Stimulated activated CD4-positive, alpha-beta T cell treated with anti-CD3 and anti-CD28 coated beads, Interleukin-1b, Interleukin-23, amount 100 ng/mL, for 48 hours (primary cell): ENCODE measurements at places on chromosomes 5 and 9.

- no peak for DNase-seq
Measured at GRCh38 chr5:67170767-67171166, 25.8 kb downstream of the CD180 start.

- no peak for DNase-seq
Measured at GRCh38 chr5:109304309-109304708, 105.5 kb downstream of the PJA2 start.

GRCh38 chr9:71349218-71349617, 227.8 kb upstream of the TRPM3 start:
- DNase-seq = no peak

- DNase-seq = no peak
Measured at GRCh38 chr5:31066655-31067328, 126.7 kb upstream of the CDH6 start.

- DNase-seq = no peak
Measured at GRCh38 chr5:91976451-91976850, 593.3 kb upstream of the ARRDC3 start.

GRCh38 chr5:181245427-181246275, 1.9 kb upstream of the RACK1 start:
- no peak for DNase-seq

DNA sequence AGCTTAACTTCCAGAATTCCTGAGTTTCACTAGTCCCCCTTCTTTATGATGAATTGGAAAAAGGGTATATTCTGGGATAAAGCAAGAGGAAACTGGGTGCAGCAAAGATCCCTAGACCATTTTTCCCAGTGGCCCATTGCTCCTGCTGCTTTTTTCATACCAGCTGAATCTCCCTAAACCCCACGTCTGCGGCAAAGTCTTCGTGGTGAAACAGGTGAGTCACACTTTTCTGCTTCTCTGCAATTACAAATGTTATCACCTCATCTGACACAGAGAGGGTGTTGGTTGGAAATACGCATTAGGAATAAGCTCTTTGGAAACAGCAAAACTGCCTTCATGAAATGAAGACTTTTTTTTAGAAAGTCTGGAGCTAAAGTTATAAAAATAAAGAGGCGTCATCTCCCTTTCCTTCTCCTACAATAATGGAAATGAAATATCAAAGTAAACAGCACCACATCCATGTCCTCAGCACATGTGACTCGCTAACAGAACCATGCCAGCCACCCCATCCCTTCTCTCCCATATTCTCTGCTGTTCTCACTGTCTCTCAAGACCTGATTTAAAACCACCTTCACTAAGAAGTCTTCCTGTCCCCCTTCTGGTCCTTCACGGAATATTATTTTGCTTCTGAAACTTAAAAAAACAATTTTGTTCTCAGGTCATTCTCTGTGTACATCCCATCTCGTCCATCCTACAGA, 39.5 kb upstream of the GLRX start:
- DNase-seq = peak; percentile 54

GRCh38 chr5:78554670-78555069, 93.9 kb downstream of the LHFPL2 start:
- DNase-seq = no peak

DNA sequence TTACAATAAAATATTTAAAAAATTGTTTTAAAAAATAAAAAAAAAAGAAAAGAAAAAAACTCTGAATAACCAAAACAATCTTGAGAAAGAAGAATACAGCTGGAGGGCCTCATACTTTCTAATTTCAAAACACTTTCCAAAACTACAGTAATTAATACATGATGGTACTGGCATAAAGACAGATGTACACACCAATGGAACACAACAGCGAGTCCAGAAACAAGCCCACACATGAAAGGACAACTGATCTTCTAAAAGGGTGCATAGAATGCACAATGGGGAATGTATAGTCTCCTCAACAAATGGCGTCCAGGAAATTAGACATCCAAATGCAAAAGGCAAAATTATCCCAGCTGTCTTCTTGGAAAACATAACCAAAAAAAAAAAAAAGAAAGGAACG, 99.6 kb downstream of the LURAP1L start:
- DNase-seq = no peak

DNA sequence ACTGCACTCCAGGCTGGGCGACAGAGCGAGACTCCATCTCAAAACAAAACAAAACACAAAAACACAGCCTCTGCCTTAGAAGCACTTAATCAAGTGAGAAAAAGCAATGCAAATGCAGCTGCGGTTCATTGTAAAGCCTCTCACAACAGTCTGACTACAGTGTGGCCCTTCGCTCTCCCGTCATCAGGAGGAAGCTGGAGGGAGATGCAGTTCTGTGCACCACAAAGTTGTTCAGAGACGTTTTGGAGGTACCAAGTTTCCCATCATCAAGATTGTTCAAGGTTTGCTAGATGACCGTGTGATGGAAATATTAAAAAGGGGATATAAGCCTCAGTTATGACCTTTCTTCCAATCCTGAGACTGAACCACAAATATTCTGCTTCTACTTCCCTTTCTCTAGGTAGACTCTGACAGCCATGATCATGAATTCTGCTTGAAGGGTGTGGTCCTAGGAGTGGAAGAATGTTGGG, 40.9 kb downstream of the SEC61B start:
- no peak for DNase-seq

DNA sequence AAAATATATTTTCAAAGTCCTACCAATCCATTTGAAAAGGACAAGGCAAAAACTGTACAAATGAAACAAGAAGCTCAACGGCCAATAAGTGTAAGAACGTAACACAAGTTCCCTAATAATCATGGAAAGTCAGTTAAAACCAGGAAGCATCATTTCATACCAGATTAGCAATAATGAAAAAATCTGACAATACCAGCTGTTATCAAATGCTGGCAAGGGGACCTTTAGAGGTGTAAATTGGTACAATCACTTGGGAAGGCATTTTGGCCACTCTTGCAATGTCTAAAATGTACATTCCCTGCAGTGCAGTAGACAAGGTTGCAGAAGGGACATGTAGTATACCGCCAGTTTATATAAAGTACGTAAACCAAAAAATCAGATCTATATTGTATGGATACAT, 10.1 kb upstream of the SEMA5A start:
- no peak for DNase-seq

DNA sequence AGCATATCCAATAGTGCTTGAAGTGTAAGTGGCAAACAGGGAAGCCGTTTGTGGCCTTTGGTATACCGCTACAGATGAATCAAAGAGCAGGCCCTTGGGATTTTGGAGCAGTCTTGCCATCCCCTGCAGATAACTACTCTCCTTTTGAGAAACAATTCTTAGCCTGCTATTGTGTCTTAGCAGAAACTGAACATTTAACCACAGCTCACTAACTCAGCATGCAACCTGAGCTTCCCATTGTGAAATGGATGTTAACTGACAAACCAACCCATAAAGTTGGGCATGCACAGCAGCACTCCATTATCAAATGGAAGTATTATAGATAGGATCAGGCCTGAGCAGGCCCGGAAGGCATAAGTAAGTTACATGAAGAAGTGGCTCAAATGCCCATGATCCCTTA, 315.3 kb upstream of the PTGER4 start:
- no peak for DNase-seq

DNA sequence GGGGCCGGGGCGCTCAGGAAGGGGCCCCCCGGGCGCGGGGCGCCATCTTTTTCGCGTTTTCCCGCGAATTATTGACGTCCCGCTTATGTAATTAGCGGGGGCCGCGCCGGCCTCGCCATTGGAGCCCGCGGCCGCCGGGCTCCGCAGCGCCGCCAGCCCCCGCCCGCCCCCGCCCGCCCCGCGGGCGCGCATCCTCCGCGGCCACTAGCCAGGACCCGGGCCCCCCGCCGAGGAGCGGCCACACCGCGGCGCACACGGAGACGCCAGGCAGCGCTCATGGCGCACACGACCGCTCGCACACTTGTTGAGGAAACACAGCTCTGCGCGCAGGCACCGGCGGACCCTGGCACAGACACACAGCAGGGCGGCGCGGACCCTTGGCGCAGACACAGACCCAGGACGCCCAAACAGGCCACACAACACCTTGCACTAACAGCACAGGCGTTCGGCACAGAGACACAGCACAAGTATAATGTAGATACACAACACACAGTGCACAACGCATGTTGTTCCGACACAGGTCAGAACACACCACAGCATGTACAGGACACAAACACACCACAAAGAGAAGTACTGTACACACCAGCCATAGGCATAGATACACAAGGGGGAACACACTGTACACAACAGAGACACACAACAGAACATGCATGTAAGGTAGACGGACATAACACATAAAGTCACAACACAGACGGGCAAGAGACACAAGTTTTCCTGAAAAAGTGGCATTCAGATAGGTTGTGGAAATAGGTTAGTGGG, 467 bp upstream of the PHF19 start:
- peak; percentile 72 for DNase-seq

- DNase-seq = no peak
Measured at GRCh38 chr9:16611983-16612382, 258.5 kb downstream of the BNC2 start.

- DNase-seq = no peak
Measured at GRCh38 chr9:97293207-97293721, 14.2 kb upstream of the CCDC180 start.

GRCh38 chr5:146662229-146662628, 146.2 kb upstream of the GPR151 start:
- DNase-seq = no peak

GRCh38 chr9:36993933-36994764, 39.9 kb downstream of the PAX5 start:
- no peak for DNase-seq

DNA sequence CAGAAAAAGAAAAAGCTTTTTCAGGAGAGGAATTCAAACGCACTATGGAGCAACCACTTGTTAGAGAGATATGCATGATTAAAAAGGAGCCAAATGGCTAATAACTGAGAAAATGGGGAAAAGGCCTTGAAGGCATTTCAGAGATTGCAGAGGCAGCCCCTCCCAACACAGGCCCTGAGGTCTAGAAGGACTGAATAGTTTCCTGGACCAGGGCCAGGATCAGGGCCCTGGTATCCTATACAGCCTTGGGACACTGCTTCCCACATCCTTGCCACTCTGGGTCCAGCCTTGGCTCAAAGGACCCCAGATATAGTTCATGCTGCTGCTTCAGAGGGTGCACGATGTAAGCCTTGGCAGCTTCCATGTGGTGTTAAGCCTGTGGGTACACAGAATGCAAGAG, 20.7 kb upstream of the FEM1C start:
- DNase-seq = no peak

GRCh38 chr9:65404232-65405006, 119.4 kb upstream of the FOXD4L5 start:
- DNase-seq = no peak

- DNase-seq = no peak
Measured at GRCh38 chr9:76717176-76717575, 47.1 kb upstream of the PCA3 start.

- no peak for DNase-seq
Measured at GRCh38 chr9:100443781-100444768, 17.1 kb downstream of the MSANTD3 start.

DNA sequence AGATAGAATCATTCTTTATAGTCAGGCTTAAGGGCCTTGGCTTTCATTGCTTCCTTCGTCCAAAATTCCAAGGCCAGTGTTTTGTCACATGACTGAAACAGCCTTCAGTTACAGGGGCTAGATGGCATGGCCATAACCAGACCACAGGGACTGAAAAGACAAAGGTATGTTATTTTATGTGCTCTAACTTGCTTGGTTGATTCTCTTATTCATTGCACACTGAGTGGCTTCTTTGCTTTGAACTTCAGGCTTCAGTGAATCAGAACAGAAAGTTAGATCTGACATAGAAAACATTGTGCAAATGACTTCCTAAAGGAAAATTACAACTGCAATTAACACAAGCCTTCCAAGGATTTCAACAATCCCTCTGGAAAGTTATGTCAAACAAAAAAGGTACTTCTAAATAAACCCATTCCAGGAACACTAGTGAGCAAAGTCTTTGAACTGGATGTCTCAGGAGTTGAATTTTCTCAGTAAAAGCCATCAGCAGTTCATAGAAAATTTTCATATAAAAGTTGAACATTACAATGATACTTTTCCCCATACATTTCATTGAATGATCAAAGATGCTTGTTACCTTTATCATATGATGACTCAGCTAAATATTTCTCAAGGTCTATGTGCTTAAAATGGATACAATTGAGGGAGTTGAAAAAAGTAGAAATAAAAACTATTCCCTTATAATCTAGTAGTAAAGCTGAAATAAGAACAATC, 355.3 kb downstream of the TMEM232 start:
- DNase-seq = no peak

DNA sequence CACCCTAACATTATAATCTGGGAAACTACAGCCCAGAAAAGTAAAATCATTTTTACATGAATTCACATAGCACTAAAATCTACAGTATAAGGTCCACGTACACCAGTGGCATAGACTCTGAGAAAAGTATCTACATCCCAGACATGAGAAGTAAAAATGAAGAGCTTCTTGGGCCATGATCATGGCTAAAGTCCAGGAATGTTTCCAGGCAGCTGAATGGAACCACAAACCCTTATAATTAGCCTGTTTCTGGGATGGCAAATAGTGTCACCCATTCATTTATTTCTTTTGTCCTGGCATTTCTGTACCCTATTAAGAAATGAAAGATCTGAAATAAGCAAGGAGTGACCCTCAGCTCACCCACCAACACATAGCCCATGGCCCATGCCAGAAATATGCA, 217.9 kb downstream of the SPOCK1 start:
- no peak for DNase-seq

GRCh38 chr9:101387871-101388506, 3.2 kb upstream of the BAAT start:
- DNase-seq = no peak

DNA sequence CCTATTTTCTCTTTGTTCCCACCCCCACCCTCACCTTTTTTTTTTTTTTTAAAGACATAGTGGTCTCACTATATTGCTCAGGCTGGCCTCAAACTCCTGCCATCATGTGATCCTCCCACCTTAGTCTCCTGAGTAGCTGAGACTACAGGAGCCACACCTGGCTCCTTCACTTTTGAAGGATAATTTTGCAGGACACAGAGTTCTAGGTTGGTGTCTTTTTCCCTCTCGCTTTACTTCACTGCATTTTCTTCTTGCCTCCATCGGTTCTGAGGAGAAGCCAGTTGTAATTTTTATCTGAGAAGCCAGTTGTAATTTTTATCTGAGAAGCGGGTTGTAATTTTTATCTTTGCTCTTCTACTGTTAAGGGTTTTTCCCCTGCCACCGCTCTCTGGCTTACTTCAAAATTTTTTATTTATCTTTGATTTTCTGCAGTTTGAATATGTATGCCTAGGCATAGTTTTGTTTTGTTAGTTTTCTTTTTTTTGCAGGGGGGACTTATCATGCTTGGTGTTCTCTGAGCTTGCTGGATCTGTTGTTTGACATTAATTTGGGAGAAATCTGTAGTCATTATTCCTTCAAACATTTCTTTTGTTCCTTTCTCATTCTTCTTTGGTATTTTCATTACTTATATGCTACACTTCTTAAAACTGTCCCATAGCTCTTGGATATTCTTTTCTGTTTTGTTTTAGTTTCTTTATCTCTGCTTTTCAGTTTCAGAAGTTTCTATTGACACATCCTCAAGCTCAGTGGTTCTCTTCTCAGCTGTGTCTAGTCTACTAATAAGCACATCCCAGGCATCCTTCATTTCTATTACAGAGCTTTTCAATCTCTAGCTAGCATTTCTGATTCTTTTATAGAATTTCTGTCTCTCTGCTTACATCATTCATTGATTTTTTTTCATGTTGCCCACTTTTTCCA, 148.2 kb upstream of the CHD1 start:
- no peak for DNase-seq
